ENCODE measurements at places on chromosomes 2 and 18.

- H3K4me1 ChIP-seq, result no peaks in the 10 kb centered on the region
- H3K27ac ChIP-seq, result no peak overlapping the region
- no peak for DNase-seq
- no peaks in the 10 kb centered on the region for H3K36me3 ChIP-seq
- H3K4me3 ChIP-seq, result no peak overlapping the region
Observed at GRCh38 chr2:205959521-205959920, 126.5 kb downstream of the INO80D start.

DNA sequence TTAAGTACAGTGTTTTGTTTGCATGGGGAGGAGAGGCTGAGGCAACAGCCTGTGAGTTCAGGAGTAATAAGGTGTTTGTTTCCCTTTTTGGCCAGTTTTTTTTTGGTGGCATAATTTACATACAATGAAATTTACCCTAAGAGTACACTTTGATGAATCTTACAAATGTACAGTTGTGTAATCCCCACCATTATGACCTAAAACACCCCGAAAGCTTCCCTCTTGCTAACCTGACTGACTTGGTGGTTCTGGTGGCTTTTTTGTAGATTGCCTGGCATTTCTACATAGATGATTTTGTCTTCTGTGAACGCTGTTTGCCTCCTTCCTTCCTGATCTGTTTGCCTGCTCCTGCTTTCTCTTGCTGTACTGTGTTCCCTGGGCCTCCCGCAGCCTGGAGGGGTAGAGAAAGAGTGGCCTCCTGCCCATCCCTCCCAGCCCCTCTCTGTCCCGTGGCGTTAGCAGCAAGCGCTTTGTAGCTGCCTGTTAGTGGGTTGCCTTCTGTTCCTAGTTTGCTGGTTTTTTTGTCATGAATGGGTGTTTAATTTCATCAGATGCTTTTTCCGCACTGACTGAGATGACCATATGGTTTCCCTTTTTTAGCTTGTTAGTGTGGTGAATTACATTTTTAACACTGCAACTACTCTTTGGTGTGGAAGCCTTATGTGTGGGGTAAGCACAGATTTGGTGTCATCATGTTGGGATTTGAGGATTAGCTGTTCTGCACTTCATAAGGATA is 32.1 kb downstream of the ASAP2 start:
- DNase-seq, result no peak
- H3K36me3 ChIP-seq, result no peaks in the 10 kb centered on the region
- no peaks in the 10 kb centered on the region for H3K27me3 ChIP-seq
- peak overlapping the region; percentile 83 for H3K27ac ChIP-seq

- no peak overlapping the region for H3K27ac ChIP-seq
- H3K27me3 ChIP-seq, result no peaks in the 10 kb centered on the region
- H3K36me3 ChIP-seq, result no peaks in the 10 kb centered on the region
Observed at GRCh38 chr2:167212014-167212648, 323.9 kb downstream of the XIRP2 start.

DNA sequence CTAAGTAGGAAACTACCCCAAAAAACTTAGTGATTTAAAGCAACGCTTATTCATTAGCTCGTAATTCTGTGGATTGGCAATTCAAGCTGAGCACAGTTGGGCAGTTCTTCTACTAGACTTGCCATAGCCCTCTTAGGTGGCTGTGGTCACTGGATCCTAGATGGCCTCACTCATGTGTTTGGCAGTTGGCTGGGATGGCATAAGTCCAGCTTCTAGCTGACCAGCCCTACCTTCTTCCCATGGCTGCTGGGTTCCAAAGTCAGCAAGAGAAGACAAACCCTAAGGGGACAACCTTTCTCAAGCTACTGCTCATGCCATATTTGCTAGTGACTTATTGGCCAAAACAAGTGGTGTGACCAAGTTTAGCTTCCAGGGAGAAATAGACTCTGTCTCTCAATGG is 95.3 kb downstream of the COPS8 start:
- H3K27ac ChIP-seq, result peak overlapping the region; percentile 85
- no peaks in the 10 kb centered on the region for H3K36me3 ChIP-seq
- no peak for DNase-seq
- no peaks in the 10 kb centered on the region for H3K27me3 ChIP-seq
- no peaks in the 10 kb centered on the region for H3K4me1 ChIP-seq
- no peak overlapping the region for H3K4me3 ChIP-seq

DNA sequence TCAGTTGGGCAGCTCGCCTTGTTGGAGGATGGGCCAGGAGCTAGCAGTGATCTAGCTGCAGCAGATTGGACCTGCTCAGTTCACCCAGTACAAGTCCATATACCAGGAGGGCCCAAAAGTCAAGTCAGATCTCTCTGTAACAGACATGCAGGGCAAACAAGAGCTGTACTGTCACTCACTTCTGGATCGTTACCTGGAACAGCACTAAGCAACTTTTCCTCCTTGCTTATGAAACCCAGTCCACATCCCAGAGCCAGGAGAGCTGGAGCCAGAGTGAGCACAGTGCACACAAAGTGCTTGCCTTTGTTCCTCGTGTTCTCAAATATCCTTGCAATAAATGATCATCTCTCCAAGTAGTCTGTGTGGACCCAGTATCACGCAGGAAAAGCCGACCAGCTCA is 244.1 kb upstream of the FOSL2 start:
- H3K36me3 ChIP-seq, result no peaks in the 10 kb centered on the region
- H3K27me3 ChIP-seq, result no peaks in the 10 kb centered on the region
- H3K27ac ChIP-seq, result no peak overlapping the region
- no peaks in the 10 kb centered on the region for H3K4me1 ChIP-seq
- no peak overlapping the region for H3K4me3 ChIP-seq

GRCh38 chr2:29222381-29223179 is 107.4 kb downstream of the CLIP4 start:
- H3K36me3 ChIP-seq, result no peaks in the 10 kb centered on the region

GRCh38 chr2:27710640-27711430 is 47.1 kb downstream of the SLC4A1AP start:
- no peaks in the 10 kb centered on the region for H3K27me3 ChIP-seq
- H3K36me3 ChIP-seq, result no peaks in the 10 kb centered on the region
- DNase-seq, result no peak
- no peaks in the 10 kb centered on the region for H3K4me1 ChIP-seq
- no peak overlapping the region for H3K4me3 ChIP-seq
- H3K27ac ChIP-seq, result no peak overlapping the region

DNA sequence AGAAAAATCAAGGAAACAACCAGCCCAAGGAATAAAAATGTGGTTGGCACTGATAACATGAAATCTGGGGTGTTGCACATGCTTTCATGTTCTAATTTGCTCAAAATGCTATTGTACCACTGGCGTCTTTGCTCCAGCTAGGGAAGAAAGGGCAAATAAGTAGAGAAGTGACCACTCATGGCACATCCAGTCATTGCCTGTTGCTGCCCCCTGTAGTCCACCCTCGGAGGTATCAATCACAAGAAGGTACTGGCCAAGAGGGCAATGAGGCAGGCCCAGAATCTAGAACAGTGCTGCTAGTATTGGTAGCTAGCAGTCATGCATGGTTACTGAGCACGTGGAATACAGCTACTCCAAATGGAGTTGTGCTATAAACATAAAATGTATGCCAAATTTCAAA is 213.4 kb downstream of the CDCA7 start:
- H3K36me3 ChIP-seq, result no peaks in the 10 kb centered on the region
- H3K4me1 ChIP-seq, result no peaks in the 10 kb centered on the region
- DNase-seq, result no peak
- H3K4me3 ChIP-seq, result no peak overlapping the region
- no peaks in the 10 kb centered on the region for H3K27me3 ChIP-seq

DNA sequence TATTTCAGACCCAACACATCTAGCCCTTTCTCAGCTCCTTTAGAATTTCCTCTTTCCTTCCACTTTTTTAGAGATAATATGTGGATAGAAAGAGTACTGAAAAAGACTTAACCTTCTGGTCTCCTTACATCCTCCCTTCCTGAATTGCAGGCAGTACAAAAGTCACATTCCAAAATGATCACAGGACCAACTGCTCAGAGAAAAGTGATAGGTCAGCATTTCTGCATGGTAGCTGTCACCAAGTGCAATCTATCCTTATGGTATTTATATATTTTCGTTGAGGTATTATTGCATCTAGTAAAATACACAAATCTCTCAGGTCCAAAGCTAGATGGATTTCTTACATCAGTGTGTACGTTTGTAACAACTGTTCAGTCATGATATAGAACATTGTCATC is 427.5 kb downstream of the LPIN1 start:
- no peak overlapping the region for H3K4me3 ChIP-seq
- no peaks in the 10 kb centered on the region for H3K27me3 ChIP-seq
- no peak for DNase-seq

- H3K27me3 ChIP-seq, result no peaks in the 10 kb centered on the region
- no peaks in the 10 kb centered on the region for H3K4me1 ChIP-seq
- no peak overlapping the region for H3K4me3 ChIP-seq
- DNase-seq, result no peak
Observed at GRCh38 chr2:3659447-3660432, 1.7 kb downstream of the ALLC start.

DNA sequence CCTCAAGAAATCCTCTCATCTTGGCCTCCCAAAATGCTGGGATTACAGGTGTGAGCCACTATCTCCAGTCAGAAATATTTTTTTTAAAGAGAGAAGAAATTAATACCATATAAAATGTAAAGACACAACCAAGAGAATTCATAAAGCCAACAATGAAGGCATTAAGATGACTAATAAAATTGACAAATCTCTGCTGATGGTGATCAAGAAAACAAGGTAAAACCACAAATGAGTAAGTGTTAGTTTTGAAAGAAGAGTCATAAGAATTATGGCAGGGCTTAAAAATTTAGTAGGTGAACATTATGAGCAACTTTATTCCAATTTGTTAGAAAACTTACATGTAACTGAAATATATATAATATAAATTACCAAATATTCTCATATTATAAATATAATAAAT is 752.8 kb upstream of the CELF4 start:
- H3K27ac ChIP-seq, result no peak overlapping the region
- no peaks in the 10 kb centered on the region for H3K36me3 ChIP-seq
- no peak for DNase-seq

- H3K27me3 ChIP-seq, result no peaks in the 10 kb centered on the region
- no peak overlapping the region for H3K27ac ChIP-seq
- DNase-seq, result no peak
- H3K36me3 ChIP-seq, result no peaks in the 10 kb centered on the region
- H3K4me3 ChIP-seq, result no peak overlapping the region
Observed at GRCh38 chr2:164061129-164061746, 325.4 kb upstream of the FIGN start.

DNA sequence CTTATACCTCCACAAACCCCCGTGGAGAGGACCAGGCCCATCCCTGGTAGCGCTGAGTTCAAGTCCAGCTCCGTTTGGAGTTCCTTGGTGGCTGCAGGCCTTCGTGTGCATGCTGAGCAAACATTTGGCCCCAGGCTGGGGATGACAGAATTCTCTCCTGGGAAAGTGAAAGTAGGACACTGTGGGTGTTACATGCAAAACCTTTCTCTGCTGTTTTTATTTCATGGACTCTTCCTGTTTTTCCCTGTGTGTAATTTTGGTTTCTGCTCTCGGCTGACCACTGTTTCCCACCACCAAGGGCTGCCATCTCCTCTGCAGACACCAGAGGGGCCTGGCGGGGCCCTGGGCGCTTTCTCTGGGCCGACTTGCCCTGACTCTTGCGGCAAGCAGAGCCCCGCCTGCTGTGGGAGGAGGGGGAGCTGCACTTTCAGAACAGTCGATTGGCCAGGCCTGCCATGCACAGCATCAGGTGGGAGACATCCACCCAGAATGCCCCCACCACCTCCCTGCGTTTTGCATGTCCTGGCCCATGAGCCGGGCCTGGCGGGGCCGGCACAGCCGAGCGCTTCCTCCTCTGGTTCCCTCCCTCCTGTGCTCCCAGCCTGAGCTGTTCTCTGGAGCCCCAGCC is 102.4 kb downstream of the CABLES1 start:
- H3K4me1 ChIP-seq, result no peaks in the 10 kb centered on the region
- peak overlapping the region; percentile 0 for H3K4me3 ChIP-seq
- peak; percentile 70 for DNase-seq
- no peaks in the 10 kb centered on the region for H3K36me3 ChIP-seq

DNA sequence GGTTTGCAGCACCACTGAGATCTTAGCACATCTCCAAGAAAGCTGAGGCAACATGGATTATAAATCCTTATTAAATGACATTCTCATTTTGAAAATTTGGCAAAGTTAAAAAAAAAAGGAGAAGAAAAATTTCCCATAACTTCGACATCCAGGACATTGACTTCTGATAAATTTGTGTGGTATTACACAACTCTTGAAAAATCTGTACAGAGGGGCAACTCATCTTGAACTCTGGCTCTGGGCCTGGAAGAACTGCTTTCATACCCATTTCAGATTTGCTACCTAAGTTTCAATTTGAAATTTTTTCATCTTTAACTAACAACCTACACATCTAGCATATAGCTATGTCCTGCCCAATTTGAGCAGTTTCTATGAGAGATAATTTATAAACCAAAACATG is 118.0 kb upstream of the UGP2 start:
- H3K4me1 ChIP-seq, result no peaks in the 10 kb centered on the region
- no peaks in the 10 kb centered on the region for H3K36me3 ChIP-seq
- no peak overlapping the region for H3K27ac ChIP-seq

- H3K4me3 ChIP-seq, result no peak overlapping the region
- no peaks in the 10 kb centered on the region for H3K27me3 ChIP-seq
- H3K36me3 ChIP-seq, result no peaks in the 10 kb centered on the region
- peak overlapping the region; percentile 96 for H3K27ac ChIP-seq
Observed at GRCh38 chr18:48163738-48164115, 233.3 kb upstream of the SMAD2 start.

All from uterus (tissue), 4 donors.